Left renal pelvis (tissue), 4 donors: ENCODE measurements at places on chromosomes 1 and 21. TPM values are rescaled to one million over a fixed set of nuclear protein-coding genes. Genes with fewer than 3 reads are reported as not detected.
A peak's percentile ranks its signal among the peaks of the same experiment; 100 is the strongest.

The TESK2 gene
- 7.1 TPM for polyA plus RNA-seq

DNA sequence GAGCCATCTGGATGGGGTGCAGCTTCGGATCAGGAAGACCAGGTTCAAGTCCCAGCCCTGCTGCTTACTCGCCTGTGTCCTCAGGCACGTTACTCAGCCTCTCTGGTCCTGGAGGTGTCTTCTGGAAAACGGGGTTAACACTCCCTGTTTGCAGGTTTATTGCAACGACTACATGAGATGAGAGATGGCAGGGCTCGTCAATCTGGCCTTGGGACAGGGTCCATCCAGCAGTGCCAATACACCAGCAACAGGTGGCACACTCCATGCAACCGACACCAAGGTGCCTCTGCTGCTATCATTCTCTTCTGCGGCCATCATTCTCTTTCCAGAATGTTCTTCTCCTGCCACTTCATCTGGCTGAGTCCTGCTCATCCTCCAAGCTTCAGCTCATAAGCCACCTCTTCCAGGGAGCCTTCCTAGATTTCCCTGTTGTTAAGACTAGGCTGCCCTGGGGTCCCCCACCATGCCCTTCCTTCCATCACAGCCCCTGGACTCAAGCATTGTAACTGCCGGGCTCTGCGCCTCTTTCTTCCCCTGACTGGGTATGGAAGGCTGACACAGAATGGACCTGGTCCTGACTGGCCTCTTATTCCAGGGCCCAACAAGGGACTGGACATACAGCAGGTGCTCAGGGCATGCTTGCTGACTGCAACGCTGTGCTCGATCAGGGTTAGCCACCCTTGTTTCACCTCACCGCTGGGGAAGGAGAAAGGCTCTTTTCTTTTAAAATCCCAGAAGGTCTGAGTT, 87.4 kb downstream of the DMRTB1 start:
- DNase-seq, result no peak

The RAP1GAP gene
- 21.8 TPM for polyA plus RNA-seq

- no peak for DNase-seq
Observed at GRCh38 chr1:200207711-200208126, 180.2 kb downstream of the NR5A2 start.

DNA sequence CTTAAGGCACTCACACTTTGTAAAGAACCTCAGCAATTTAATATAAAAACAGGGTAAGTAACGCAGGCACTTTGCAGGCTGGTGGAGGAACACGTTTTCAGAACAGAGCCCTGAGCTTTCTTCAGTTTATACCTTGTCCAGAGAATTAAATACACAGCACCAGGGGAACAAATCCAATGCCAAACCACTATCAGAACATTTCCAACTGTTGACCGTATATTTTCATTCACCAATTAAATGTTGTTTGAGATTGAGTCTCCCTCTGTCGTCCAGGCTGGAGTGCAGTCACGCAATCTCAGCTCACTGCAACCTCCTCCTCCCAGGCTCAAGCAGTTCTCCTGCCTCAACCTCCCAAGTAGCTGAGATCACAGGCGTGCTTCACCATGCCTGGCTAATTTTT, 29.7 kb downstream of the CLSTN1 start:
- no peak for DNase-seq

DNA sequence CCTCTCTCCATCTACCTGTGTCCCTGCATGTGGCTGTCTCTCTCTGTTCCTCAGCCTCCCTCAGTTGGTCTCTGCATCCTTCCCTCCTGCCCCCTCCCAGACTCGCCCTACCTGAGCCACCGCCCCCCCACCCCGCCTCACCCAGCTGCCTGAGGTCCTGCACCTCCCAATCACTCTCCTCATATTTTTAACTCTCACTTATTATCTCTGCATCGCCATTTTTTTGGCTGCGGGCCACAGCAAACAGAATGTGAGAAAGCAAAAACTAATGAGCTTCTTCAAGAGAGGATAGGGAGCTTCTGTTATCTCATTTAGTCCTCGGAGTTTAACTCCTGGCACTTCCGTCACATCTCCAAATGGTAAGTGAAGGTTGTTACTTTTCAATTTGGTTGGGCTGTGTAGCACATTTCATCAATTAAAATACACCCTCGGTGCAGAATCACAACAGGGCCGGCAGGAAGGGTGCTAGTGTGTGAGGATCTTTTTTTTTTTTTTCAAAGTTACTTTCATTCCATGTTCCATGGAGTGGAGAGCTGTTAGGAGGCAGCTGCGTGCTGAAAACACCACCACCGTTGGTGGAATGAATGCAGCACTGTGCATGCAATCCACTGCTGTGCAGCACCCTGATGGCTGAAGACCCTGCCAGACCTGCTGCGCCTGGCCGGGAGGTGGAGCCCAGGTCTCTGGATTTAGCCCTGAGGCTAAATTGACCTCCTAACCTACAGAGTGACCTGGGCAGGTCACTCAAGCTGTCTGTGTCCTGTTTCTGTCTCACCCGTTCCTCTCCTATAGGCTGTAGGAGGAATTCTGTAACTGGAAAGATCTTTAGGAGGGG, 157.2 kb upstream of the NFIA start:
- DNase-seq, result no peak

DNA sequence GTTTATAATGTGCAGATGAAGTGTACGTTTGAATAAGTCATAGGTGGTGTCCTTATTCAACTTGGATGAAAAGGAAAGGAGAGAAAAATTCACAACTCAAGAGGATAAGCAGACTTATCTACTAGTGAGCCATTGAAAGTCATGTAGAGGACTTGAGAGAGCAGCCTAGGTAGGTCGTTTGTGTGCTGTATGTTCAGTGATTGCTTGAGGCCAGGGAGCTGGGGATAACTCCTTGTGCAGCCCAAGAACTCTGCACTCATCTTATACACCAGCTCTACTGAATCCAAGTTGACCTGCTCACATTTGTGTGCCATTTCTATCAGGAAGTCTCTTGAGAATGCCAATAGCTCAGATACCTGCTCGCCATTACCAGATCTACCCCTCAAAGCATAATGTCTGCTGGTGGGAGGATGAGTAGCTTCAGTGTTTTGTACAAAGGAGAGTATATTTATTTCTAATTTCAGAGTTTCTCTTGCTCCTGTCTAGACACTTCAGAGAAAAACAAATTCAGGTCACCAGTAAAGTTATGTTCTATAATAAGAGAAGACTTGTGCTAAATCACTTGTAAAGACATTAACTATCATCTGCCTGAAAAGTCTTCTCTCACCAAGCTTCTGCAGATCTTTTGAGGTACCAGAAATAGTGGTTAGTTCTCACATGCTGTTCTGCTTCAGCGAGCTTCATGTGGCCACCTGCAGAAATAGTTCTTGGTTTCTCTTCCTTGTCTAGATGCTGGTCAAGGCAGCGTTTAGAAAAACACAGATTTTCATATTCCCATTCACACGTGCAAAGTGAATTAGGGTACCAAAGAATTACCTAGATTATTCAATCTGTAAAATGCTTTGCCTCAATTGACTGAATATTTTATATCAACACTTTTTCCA, 10.8 kb downstream of the S1PR1 start:
- DNase-seq, result no peak

The CDC20 gene
- 33.8 TPM for polyA plus RNA-seq

DNA sequence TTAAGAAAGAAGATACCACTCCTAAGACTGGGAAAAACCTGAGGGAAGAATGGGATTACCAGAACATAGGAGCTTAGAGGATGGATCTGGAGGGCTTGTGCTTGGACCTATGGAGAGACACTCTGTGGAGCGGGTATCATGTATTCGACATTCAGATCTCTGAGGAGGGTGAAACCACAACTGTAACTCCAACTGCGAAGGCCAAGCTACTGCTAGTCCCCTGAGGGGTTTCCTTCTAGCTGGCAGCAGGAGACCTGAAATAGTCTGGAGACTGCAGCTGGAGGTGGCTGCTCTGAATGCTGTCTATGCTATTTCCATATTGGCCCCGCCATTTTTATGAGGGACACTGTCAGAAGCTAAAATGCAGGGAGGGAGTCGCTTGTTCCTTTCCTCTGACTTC, 462.3 kb downstream of the PTPRC start:
- no peak for DNase-seq

GRCh38 chr1:208803011-208803811, 559.0 kb upstream of the PLXNA2 start:
- DNase-seq, result no peak

The ZFP69B gene
- 5.9 TPM for polyA plus RNA-seq

The KDF1 gene
- polyA plus RNA-seq, result 11.0 TPM

The SPATA21 gene
- 0.15 TPM for polyA plus RNA-seq

DNA sequence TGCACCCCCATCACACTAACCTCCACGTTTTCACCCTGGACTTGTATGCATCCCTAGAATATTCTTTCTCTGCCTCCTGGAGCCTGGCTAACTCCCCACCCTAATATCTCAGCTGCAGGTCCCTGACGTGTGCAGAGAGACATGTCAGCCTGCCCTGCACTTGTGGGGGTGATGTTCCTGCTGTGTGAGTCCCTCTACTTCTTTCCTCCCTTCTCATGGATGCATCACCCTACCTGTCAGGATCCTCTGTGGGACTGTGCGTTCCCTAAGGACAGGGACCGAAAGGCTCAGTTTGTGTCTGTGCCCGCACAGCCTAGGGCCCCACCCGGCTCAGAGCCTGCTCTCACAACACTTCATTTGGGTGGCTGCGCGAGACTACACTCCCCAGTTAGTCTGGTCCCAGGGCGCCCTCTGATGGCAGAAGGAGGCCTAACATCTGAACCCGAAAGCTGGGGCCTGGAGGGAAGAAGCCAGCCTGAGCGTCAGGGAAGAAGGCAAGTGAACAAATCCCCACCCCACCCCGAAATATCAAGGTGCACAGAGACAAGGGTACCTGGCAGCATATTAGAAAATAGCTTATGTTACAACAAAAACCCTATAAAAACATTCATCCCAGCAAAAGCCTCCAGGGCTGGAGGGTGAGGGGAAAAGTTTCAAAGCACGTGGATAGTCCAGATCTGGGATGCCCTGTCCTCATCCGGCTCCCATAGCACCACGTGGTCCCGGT, 3.7 kb downstream of the CD52 start:
- DNase-seq, result peak; percentile 65

- no peak for DNase-seq
Observed at GRCh38 chr1:44048532-44049215, 17.4 kb upstream of the SLC6A9 start.

DNA sequence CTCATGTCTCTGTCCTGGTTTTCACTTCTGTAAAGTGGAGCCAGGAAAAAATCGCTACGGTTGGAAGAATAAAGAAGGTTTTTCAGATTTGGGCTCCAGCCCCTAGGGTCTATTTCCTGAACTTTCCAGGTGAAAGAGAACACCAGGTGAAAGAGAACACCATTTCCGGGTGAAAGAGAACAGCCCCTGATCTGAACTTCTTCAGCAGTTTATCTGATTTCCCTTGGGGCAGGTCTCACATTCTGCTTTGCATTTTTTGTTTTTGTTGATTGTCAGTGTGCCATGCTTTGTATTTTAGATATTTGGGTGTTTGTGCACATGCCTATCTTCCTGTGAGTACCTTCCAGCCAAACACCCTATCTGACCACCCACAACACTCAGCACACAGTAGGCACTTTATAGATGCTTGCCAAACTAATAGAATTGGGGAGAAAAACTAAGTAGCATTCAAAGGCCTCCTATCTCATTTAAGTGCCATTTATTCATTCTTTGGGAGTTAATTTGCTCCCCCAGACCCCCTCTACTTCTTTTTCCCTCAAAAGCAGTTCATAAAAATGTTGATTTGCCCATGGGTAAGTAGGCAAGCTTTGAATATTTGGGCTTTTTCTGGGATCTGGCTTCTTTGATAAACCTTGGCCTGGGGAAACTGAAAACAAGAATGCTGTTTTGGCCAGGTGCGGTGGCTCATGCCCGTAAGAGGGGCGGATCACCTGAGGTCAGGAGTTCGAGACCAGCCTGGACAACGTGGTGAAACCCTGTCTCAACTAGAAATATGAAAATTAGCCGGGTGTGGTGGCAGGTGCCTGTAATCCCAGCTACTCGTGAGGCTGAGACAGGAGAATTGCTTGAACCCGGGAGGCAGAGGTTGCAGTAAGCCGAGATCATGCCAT, 2.2 kb downstream of the NAV1 start:
- no peak for DNase-seq

- DNase-seq, result no peak
Observed at GRCh38 chr1:81654147-81654546, 146.6 kb upstream of the ADGRL2 start.

- DNase-seq, result no peak
Observed at GRCh38 chr1:10325521-10325920, 73.3 kb upstream of the PGD start.

DNA sequence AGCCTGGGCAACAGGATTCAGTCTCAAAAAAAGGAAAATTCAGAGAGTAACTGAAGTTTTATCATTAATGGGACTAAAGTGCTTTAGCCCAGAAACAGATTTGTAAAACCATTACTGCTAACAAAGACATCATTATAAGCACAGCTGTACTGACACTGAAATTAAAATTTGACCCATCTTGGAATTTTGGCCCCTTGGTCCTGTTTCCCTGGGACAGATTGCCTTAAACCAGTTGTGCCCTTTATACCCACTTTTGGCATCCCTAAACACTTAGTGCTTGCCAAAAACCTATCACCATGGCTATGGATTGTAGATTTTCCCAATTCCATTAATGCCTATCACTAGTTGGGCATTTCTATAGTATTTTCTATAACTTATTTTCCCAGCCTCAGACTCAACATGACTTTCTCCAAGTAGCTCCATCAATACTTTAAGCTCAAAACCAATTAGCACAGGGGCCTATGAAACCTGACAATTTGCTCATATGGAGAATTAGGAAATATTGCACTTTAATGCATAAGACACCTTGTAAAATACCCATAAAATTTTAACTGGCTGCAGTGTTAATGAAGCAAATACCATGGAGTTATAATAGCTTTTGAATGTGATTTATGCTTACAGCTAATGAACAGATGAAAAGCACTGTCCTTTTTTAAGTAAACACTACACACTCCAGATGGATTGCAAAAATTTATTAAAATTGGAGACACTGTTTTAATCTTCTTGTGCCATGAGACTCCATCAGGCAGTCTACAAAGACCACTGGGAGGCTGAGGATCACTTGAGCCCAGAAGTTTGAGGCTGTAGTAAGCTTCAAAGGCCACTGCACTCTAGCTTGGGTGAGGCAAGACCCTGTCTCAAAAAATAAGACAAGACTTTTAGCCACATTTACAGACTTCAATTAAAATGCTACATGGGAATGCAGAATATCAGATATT, 4.3 kb downstream of the GAS5 start:
- DNase-seq, result no peak

The IGSF3 gene
- polyA plus RNA-seq, result 31.4 TPM

The IFI6 gene
- 25.6 TPM for polyA plus RNA-seq

DNA sequence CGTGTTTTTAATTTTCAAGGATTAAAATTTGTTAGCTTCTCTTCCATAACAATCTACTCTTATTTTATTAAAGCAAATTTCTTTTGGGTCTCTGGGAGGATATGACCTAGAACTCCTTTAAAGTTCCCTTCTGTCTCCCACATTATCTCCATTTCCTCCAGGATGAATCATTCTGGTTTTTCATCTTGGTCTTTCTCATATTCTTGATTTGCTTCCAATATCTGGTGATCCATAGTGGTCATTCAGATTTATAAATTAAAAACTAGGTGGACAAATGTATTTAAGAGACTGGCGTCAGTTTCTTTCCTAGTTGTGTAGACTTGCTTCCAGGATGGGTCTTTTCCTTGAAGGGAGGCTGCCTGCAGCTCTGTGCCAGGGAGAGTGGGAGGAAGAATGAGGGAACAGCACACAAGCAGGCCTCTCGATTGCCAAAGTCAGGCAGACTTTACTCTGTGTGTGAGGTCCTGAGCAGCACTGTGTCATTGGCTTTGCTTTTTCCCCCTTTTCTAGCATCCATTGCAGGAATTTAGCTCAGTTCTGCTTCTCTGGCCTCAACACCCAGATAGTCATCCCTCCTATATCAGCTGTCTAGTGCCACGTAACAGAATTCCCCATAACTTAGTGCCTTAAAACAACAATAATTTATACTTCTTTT, 48.1 kb upstream of the FOXO6 start:
- no peak for DNase-seq

The AMY1B gene
- polyA plus RNA-seq, result 0.29 TPM

The TCHH gene
- polyA plus RNA-seq, result 0.07 TPM
